ENCODE measurements at places on chromosomes 1 and 21.

DNA sequence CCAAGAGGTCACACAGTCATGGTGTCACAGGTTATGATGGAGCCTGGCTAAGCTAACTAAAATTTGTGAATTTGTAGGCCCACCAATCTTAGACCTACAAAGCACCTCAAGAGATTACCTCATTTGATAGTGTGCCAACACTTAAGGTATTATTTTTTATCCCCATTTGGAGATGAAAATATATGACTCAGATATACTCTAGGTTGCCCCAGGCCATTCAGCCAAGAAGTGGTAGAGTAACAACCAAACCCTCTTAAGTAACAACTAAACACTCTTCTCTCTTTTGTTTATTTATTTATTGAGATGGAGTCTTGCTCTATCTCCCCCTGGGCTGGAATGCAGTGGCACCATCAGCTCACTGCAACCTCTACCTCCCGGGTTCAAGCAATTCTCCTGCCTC is 14.3 kb downstream of the NPL start:
- no peak for DNase-seq

- no peak for DNase-seq
Measured at GRCh38 chr1:111818081-111818480, 62.4 kb downstream of the DDX20 start.

DNA sequence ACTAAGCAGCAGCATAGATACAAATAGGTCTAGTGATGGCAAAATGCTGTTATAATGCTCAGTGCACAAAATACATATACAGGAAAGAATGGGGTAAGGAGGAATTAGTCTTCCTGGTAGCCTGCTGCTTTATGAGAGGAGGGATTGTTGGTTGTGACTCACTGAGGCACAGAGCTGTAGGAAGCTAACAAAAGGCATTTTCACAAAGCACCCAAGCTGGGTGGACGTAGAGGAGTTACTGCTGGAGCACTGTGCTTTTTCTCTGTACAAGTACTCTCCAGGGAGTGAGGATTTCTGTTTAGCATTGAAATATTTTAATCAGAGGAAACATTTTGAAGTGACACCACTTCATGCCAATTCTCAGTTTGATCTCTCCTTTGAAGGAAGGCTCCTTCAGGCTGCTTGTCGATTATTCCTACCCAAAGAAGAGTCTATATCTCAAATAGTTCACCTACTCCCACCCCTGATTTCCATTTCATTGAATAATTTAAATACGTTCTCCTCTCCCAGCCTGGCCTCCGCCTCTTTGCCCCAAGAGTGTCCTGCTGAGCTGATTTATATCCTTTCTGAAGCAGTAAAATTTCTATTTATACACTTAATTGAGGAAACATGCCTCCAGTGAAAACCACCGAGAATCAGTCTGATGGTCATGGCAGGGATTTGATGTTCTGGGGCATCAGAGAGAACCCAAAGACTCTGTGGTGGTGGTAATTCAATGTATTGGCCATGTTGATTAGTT is 271.9 kb downstream of the HHAT start:
- no peak for DNase-seq

DNA sequence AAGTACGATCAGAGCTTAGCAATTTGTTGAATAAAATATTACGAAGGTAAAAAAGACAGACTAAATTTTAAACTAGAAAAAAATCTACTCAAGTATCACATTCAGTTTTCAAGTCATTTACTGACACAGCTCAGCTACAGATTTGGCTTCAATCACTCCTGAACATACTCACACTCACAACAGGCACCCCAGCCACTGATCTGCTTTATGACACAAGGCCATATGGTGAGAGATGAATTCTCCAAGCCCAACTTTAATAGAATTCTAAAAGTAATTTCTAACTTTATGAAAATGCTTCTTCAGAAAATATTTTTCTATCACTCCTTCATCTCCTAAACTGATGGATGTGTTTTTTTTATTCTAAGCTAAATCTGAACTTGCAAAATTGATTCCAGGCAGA is 337.1 kb downstream of the HHIPL2 start:
- DNase-seq: no peak

DNA sequence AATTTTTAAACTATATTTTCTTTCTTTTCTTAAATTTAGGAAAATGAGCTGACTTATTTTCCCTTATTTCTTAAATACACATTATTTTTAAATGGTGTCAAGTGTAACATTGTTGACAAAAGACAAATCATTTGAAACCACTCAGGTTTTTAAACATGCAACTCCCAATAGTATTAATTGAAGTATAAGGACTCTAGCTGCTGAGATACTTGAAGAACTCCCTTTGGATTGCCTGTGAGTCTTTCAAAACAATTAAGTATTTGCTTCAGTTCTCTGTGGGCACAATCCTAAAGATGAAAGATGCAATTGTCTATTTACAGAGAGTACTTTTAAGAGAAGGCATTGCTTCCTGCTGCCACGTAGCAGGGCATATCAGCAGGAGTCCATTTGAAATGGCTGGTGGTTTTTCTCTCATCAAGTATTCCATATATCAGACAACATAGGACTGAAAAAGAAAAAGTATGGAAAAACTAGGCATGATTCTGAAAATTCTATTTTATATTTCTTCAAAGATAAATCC is 373.4 kb downstream of the NEGR1 start:
- no peak for DNase-seq
